Activated CD4-positive, alpha-beta T cell treated with anti-CD3 and anti-CD28 coated beads, Interleukin-10, Interleukin-2, amounts not matched to agents 100 ng/mL and 50 ng/mL, durations not matched to agents 16 hours and 8 hours (primary cell): ENCODE measurements at places on chromosomes 3 and 15.

DNA sequence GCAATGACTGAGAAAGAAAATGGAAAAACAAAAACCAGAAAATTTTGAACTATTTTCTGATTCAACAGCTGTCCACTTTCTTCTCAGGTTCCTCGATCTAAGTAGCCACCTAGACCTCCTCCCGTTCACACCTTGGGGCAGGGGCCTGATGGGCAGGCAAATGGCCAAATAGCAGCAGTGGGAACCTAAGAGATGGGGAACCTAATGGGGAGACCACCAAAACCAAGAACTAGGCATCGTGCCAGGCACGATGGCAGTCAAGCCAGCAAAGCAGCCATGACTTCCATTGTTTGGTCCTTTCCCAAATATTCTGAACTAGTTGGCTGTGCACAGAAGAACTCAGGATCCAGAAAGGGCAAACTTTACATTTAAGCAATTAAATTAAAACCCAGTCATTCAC lies 57.1 kb downstream of the CAPN7 start:
- no peak for DNase-seq

- no peak for DNase-seq
Observed at GRCh38 chr3:39052583-39052982, 767 bp downstream of the WDR48 start.

GRCh38 chr3:56862352-56863062 lies 60.8 kb upstream of the ARHGEF3 start:
- peak; percentile 78 for DNase-seq

DNA sequence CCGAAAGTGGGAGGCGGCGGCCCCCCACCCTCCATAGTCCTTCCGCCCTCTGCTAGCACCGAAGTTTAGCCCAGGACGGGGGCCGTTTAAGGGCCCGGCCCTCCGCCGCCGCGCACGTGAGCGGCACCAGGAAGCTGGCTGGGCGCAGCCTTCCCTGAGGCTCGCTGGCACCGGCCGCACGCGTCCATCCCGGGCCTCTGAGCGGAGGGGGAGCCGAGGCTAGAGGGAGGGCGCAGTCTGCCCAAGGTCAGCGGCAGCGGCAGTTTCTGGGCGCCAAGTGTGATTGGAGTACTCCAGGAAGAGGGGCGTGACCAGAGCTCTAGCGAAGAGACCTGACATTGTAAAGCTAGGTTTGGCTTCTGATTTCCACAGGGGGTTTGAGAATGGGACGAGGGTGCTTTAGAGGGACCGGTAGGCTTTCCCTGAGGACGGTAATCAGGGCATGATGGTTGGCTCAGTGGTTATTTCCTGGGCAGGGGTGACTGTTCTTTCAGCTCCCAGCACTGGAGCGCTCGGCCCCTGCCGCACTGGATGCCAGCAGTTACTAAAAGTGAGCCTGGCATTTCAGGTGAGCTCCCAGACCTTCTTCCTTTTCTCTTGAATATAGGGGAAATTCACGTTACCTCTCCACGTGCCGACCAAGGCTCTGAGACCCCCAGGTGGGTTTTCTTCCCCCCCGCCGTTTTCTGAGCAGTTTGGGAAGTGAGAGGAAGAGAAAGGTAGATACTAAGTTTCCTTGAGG lies 853 bp downstream of the TEX264 start:
- DNase-seq, result peak; percentile 76

DNA sequence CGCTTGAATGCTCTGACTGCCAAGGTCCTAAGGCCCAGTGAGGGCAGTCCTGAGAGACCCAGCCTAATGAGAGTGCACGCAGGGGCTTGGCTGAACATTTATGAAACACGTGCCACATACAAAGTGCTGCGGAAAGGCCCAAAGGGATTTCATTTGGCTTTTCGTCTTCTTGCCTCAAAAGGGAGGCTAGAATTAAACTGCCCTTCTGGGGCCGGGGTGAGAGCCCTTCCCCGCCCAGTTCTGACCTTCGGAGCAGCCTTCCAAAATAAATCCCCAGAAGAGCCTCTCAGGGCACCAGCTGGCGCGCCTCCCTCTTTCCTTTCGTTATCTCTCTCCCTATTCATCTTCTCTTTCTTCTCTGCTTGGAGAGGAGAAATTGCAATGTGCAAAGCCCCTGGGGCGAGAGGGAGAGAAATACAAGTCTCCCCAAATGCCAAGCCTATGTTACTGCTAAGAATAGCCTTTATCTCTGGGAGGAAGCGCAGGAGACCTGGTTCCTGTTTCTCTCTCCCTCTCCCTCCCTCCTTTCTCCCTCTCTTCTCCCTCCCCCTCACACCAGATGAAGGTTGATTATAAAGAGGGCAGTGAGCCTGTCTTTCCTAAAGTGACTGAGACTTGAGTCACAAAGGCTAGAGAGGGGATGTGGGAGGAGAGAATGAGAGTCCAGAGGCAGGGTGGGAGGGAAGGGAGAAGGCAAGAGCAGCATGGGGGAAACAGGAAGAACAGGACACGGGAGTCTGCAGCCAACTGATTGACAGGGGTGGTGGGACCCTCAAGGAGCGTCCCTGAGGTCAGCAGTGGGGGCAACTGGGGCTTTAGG lies 36.7 kb upstream of the NDUFB4 start:
- no peak for DNase-seq

GRCh38 chr3:160134454-160134853 lies 90.8 kb upstream of the C3orf80 start:
- no peak for DNase-seq

DNA sequence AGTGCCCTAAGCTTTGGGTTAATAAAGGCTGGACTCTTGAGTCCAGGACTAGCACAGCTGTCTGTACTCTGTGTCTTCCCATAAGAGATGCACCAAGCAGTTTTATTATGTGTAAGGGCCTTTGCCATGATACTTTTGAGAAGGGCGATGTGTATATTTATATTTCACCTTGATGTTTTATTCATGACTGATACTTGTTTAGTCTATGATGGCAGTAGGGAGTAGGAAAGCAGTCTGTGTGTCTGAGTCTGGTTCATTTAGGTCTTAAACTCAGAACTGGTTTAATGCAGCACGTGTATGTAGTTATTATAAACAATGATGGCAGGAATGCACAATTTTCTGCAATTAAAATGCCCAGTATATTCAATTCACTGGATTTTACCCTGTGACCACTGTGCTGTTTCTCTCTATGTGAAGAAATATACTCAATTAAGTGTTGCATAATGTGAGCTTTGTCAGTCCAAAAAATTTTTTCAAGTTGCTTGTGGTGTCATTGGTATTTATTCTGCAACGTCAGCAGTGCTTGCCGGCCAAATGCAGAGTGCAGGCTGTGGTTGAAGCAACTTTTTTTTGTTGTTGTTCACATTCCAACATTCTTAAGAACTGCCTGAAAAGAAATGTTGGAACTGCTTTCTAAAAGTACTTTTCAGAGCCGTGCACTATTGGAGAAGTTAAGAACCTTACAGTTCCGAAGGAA lies 423.7 kb upstream of the SEMA6D start:
- no peak for DNase-seq
